Mammary microvascular endothelial cell (primary cell): ENCODE measurements at places on chromosomes 7 and 10. TPM values are rescaled to one million over a fixed set of nuclear protein-coding genes. Genes with fewer than 3 reads are reported as not detected.

BHLHA15 gene
- 0.27 and 3.1 TPM in 2 replicates for total RNA-seq

GSTO2 gene
- 0.30 and 0.33 TPM in 2 replicates for total RNA-seq

WNT16 gene
- not detected in 2 replicates for total RNA-seq

TSPAN12 gene
- 8.8 and 10.4 TPM in 2 replicates for total RNA-seq

BTBD16 gene
- total RNA-seq: not detected in 2 replicates

LIPF gene
- total RNA-seq: not detected in 2 replicates

ZKSCAN1 gene
- total RNA-seq: 11.3 and 13.6 TPM in 2 replicates

TSPAN15 gene
- 60.8 and 65.7 TPM in 2 replicates for total RNA-seq

KIAA1217 gene
- total RNA-seq: 22.5 and 25.7 TPM in 2 replicates

TRPV5 gene
- total RNA-seq: not detected in 2 replicates

KAZALD1 gene
- 0.20 and 0.40 TPM in 2 replicates for total RNA-seq

TMEM26 gene
- not detected in 2 replicates for total RNA-seq

ANKRD30A gene
- total RNA-seq: not detected in 2 replicates

MMP21 gene
- total RNA-seq: 0.07 TPM in 1 of 2 replicates, not detected in the other

PRKG1 gene
- 0.30 and 0.33 TPM in 2 replicates for total RNA-seq

CDC14C gene
- total RNA-seq: not detected in 2 replicates

TWIST1 gene
- not detected in 2 replicates for total RNA-seq

ITGA8 gene
- total RNA-seq: 0.44 and 0.53 TPM in 2 replicates

FGFR2 gene
- 0.10 and 0.13 TPM in 2 replicates for total RNA-seq

PPP2R2D gene
- 17.9 and 19.6 TPM in 2 replicates for total RNA-seq

TMEM176A gene
- total RNA-seq: not detected in 2 replicates

UPK3B gene
- total RNA-seq: 1.1 TPM in 1 of 2 replicates, not detected in the other

OR6V1 gene
- not detected in 2 replicates for total RNA-seq

HOGA1 gene
- 0.07 and 0.10 TPM in 2 replicates for total RNA-seq

CTAGE4 gene
- total RNA-seq: 0.33 TPM in 1 of 2 replicates, not detected in the other

CCDC136 gene
- 0.07 and 0.79 TPM in 2 replicates for total RNA-seq

IDI2 gene
- not detected in 2 replicates for total RNA-seq

LDB1 gene
- total RNA-seq: 16.5 and 18.1 TPM in 2 replicates

C10orf62 gene
- total RNA-seq: not detected in 2 replicates

FANK1 gene
- 0.54 and 1.9 TPM in 2 replicates for total RNA-seq

AGR2 gene
- not detected in 2 replicates for total RNA-seq

TAS2R41 gene
- total RNA-seq: not detected in 2 replicates

SLC26A5 gene
- not detected in 2 replicates for total RNA-seq

CDNF gene
- 0.44 and 1.1 TPM in 2 replicates for total RNA-seq

ELAPOR2 gene
- total RNA-seq: 39.5 and 44.4 TPM in 2 replicates

GDF10 gene
- not detected in 2 replicates for total RNA-seq

GPR26 gene
- not detected in 2 replicates for total RNA-seq

LCOR gene
- total RNA-seq: 10.7 and 46.8 TPM in 2 replicates

SHH gene
- total RNA-seq: 0.20 and 0.33 TPM in 2 replicates

NYAP1 gene
- total RNA-seq: 2.1 and 2.9 TPM in 2 replicates

VIPR2 gene
- not detected in 2 replicates for total RNA-seq

ZNF789 gene
- total RNA-seq: 2.3 and 2.8 TPM in 2 replicates

UCMA gene
- total RNA-seq: not detected in 2 replicates

FAM237B gene
- total RNA-seq: not detected in 2 replicates

ACTL6B gene
- total RNA-seq: not detected in 2 replicates

RBM48 gene
- total RNA-seq: 6.5 and 6.8 TPM in 2 replicates

PI4K2A gene
- total RNA-seq: 25.2 and 26.0 TPM in 2 replicates
